ENCODE measurements at places on chromosomes 3 and 15.
A peak's percentile ranks its signal among the peaks of the same experiment; 100 is the strongest.

GRCh38 chr15:68599560-68600071, 20.8 kb downstream of the CORO2B start:
- DNase-seq: no peak

DNA sequence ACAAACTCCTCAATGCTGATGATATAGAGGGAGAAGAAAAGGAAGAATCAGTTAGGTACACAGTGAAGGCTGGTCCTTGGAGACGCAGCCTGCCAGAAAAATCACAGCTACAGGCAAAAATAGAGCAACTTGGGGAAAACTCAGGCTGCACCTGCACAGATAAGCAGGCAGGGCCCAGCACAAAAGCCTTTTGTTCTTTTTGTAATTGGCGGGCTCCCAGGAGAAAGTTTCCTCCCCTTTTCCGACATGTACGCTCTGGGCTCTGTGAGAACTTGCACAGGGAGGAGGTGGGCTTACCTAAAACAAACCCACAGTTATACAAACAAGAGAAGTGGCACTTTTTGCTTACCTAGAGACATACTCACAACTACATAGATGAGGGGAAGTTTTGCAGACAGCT, 813.4 kb upstream of the EPHA6 start:
- DNase-seq: peak; percentile 14

DNA sequence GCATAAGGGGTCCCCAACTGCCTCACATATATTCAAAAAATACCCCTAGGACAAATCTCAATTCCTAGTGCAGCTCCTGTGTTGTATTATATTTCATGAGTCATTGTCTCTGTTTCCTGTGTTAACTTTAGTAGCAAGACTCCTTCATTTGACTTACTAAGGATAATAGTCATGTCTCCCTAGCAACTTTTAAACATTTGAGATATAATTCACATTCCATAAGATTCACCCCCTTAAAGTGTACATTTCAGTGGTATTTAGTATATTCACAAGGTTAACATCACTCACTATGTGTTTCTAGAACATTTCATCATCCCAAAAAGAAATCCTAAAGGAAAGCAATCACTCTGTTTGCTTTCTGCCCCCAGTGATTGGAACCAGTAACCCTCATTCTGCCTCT, 121.3 kb upstream of the WNT7A start:
- no peak for DNase-seq

- no peak for DNase-seq
Observed at GRCh38 chr3:66144568-66145407, 76.0 kb upstream of the SLC25A26 start.

DNA sequence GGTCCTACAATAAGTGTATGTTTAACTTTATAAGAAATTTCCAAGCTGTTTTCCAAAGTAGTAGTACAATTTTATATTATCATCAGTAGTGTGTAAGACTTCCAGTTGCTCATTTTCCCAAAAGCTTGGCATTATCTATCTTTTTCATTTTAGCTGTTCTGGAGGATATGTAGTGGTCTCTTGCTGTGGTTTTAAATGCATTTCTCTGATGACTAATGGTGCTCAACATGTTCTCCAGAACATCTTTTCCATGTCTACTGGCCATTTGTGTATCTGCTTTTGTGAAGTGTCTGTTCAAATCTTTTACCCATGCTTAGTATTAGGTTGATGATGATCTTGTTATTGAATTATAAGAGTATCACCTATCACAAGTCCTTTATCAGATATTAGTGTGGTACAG, 13.3 kb downstream of the BCL2A1 start:
- no peak for DNase-seq

DNA sequence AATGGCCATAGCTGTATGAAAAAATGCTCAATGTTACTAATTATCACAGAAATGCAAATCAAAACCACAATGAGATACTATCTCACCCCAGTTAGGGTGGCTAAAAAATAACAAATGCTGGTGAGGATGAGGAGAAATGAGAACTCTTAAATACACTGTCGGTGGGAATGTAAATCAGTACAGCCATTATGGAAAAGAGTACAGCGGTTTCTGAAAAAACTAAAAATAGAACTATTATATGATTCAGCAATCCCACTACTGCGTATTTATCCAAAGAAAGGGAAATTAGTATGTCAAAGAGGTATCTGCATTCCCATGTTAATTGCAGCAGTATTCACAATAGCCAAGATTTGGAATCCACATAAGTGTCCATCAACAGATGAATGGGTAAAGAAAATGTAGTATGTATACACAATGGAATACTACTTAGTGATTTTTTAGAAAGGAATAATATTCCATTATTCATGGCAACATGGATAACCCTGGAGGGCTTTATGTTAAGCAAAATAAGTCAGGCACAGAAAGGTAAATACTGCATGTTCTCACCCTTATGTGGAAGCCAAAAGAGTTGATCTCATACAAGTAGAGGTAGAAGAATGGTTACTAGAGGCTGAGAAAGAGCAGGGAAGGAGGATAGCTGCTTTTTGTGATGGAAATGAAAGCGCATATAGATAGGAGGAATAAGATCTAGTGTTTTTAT, 35.0 kb downstream of the SERP1 start:
- DNase-seq: no peak

GRCh38 chr15:44136991-44137477, 58.0 kb downstream of the FRMD5 start:
- no peak for DNase-seq

GRCh38 chr15:86797135-86797534, 717.5 kb downstream of the AGBL1 start:
- DNase-seq: no peak

DNA sequence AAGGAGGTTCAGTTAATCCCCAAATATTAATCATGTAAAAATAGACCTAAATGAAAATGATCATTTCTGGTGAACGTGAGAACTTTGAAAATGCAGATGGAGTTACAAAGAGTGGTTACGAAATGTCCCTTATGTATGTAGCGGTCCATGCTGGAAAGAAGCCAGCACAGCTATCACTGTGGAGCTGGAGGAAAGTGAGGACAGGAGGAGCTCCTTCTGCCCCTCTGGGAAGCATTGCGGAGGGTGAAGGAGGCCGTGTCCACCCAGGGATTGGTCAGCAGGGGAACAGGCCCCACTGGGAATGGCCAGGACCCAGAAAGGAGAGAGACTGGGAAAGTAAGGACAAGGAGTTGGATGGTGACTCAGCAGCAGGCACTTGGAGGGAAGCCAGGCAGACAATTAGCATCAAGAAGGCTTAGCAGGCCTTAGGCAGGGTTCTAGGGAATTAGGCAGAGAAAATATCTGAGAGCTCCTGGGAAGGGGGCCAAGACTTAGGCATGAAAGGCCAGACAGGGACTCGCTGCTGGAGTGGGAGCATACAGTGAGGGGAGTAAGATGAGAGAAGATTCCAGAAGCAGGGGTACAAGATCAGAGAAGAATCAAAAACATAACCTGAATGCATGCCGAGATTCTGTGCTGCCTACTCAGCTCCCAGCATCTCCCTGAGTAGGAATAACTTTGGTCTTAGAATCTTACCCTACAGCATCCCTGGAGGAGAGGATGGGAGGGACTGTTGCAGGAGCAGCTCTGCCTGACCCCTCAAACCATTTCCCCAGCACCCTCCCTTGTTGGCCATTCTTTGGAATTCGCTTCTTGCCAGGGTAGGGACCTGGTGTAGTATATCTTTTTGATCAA, 171.0 kb upstream of the UMPS start:
- DNase-seq: no peak

DNA sequence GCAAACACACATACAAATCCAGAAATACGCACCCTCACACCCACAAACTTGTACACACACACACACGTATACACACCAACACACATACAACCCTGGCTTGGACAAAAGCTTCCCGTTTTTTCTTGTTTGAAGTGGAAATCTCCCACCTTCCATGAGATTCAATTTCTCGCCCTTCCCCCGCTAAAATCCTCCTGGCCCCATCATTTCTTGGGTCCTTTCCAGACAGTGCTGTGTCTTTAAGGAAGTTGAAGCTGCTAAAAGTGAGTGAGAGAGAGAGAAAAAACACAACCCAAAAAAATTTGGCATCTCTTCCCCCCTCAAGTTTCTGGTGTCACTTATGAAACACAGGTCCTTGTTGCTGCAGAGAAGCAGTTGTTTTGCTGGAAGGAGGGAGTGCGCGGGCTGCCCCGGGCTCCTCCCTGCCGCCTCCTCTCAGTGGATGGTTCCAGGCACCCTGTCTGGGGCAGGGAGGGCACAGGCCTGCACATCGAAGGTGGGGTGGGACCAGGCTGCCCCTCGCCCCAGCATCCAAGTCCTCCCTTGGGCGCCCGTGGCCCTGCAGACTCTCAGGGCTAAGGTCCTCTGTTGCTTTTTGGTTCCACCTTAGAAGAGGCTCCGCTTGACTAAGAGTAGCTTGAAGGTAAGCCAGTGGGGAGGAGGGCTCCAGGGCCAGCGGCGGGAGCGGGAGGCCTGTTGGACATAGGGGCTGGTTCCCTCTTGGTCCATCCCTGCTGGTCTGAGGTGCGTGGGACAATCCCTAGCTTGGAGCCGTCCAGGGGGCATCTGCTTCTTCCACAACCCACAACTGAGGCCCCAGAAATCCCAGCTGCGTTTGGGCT, at the start of gene ISLR:
Gene ISLR, plus strand, starts transcription at position 331 of the 839 bp plus-strand sequence. CDS start 1,149 bp downstream, outside the sequence.
- DNase-seq: no peak

DNA sequence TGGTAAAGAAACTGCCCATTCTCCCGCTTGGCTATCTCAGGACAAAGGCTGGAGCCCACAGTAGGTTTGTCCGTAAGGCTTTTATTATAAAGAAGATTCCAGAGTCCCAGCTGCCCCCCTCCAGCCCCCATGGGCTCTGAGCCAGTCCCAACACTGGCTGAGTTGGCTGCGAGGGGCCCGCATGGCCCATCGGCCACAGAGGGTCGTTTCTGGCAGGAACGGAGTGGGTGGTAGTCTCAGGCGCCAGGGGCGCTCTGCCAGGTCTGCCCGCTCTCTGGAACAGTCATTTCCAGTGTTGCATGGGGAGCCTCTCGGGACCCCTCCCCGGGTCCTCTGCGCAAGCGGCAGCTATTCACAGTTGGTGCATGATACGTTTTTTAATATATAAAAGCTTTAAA, 12.2 kb downstream of the H1-8 start:
- DNase-seq: no peak

DNA sequence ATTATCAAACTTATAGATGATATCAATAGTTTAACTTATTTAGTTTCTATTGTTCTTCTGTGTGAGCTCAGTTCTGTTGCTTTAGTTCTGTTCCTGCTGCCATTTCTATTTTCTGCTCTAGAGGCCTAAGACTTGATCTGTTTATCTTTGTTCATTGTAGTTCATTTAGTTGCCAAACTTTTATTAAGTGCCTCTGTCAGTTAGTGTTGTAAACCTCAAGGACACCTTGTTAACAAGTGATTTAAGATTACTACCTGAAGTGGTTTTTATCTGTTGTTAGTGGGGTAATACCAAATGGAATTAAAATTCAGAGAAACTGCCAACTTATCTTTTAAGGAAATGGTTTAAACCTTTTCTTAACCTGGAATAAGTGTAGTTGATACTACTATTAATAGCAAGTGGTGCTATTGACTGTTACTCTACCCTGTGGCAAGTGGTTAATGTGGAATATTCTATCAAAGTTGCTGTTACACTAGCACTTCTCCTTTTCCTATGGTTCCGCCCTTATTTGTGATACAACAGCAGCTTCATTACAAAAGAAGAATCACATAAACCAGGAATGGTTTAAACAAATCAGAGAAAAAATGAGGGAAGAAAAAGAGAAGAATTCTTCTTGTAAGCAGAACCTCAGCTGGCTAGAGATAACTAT, 500.6 kb upstream of the GOLIM4 start:
- DNase-seq: no peak

DNA sequence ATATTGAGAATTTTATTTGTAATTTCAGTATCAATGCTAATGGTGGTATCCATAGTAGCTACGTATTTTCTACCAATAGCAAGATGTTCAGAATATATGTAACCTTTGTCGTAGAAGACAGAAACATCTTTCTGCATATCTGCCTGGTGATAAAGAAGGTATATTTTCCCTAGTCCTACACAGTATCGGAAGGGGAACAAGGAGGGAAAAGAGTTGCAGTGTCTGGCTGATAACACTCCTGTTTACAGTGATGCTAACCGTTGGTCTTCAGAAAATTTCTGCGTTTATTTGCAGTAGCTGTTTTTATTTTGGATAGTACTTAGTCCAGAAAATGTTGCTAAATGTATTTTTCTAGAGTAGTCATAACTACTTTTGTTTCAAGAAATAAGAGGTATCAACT, 25.2 kb downstream of the TSC22D2 start:
- no peak for DNase-seq

- DNase-seq: peak; percentile 34
Observed at GRCh38 chr15:77617476-77618230, 15.1 kb downstream of the LINGO1 start.

DNA sequence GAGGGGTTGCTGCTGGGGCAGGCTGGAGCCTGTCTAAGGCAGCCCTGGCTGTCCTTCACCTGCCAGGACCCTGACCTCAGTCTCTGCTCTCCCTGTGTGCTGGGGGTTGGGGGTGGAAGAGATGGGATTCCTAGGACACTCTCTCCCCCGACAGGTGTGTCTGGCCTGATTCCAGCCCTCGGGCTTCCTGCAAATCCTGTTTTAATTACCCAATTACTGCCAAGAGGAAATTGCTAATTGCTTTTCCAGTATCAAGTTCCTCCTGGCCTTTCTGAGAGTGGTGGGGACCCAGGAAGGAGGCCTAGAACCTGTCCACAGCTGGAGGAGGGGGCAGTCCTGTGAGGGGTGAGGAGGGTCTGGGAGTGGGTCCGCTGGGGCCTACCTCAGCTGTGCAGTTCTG, 15.8 kb downstream of the PLXNA1 start:
- DNase-seq: no peak

- no peak for DNase-seq
Observed at GRCh38 chr3:110925798-110926197, 145.8 kb upstream of the NECTIN3 start.
